Hepatocyte (in vitro differentiated cells): ENCODE measurements at places on chromosomes 2 and 18. TPM values are rescaled to one million over a fixed set of nuclear protein-coding genes. Genes with fewer than 3 reads are reported as not detected.

The MTCL1 gene
- 10.6 and 13.0 TPM in 2 replicates for polyA plus RNA-seq

The AOX1 gene
- 4.7 and 5.6 TPM in 2 replicates for polyA plus RNA-seq

The RAD51AP2 gene
- 0.21 and 0.35 TPM in 2 replicates for polyA plus RNA-seq

The CCDC102B gene
- 1.7 and 2.8 TPM in 2 replicates for polyA plus RNA-seq

The SGPP2 gene
- 0.71 and 1.4 TPM in 2 replicates for polyA plus RNA-seq

The POU3F3 gene
- polyA plus RNA-seq: not detected in 2 replicates
